ENCODE measurements at places on chromosomes 1 and 21.

DNA sequence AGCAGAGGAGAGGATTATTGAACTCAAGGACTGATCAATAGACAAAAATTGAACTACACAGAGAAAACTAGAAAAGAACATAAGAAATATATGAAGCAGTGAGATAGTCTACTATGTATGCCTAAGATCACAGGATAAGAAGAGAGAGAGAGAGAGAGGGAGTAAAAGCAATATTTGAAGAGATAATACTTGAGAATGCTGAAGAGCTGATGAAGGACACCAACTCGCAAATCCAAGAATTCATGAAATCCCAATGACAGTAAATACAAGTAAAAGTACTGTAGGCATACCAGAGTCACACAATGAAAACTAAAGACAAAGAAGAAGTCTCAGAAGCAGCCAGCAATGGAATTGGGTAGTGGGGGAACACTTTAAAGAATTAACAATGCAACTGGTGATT, 260.1 kb upstream of the SPAG17 start:
- no peak for DNase-seq

DNA sequence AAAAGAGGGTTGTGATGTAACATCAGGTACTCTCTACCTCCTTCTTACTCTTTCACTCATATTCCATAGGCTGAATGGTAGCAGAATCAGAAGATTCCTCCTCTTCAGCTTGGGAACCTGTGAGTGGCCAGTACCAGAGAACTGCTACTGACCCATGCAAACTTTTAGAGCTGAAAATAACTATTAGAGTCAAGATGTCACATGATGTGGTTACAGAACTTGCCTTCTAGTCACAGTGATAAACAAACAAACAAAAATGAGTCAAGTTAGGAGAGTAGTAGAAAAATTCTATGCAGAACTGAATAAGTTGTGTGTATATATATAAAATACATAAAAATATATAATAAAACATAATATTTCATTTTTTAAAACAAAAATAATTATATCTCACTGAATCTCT, 47.6 kb upstream of the RGS1 start:
- DNase-seq, result no peak

- no peak for DNase-seq
Measured at GRCh38 chr1:192565946-192566345, 9.6 kb upstream of the RGS1 start.

DNA sequence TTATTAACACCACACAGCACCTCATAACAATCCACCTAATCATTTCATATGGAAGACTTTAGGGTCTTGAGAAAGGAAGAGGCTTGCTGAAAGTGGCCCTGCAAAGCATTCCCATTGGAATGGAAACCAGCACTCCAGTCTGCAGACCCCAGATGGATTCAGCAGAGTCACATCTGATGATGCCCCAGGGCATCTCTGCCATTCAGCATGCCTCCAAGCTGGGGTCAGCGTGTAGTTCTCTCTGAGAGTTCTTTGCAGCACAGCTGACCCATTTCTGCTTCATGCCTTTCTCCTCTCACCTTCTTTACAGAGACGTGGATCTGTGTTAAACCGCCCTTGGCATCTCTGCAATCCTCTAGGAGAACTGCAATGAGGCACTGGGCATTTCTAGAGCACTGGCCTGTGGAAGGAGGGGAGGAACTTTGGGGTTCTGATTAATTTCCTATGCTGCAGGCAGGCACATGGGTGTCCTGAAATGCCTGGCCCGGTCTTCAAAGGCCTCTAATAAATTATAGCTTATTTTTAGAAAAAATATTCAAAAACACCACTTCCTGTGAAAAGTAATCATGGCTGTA, 2.6 kb upstream of the LUZP1 start:
- DNase-seq, result no peak

DNA sequence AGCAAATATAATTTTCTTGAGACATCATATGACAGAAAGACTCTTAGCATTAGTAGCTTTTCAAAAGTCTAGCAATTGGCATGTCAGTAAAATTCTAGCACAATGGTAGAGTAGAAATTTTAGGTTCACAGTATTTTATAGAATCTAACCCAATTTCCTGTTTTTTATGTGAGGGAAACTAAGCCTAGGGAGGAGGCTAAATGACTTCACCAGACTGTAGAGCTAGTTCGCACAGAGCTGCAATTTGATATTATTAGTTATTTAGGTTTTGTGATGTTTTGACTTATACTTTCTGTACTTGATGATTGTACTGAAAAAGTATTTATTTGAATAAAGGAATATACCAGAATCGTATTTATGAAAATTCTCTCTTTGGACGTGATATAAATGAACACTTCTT, 68.5 kb downstream of the CACHD1 start:
- no peak for DNase-seq

GRCh38 chr1:204263254-204263910, 49.6 kb upstream of the GOLT1A start:
- DNase-seq, result no peak

GRCh38 chr1:161981735-161982506, 41.7 kb downstream of the OLFML2B start:
- DNase-seq, result no peak

- DNase-seq, result no peak
Measured at GRCh38 chr1:231952154-231952553, 325.6 kb downstream of the DISC1 start.

DNA sequence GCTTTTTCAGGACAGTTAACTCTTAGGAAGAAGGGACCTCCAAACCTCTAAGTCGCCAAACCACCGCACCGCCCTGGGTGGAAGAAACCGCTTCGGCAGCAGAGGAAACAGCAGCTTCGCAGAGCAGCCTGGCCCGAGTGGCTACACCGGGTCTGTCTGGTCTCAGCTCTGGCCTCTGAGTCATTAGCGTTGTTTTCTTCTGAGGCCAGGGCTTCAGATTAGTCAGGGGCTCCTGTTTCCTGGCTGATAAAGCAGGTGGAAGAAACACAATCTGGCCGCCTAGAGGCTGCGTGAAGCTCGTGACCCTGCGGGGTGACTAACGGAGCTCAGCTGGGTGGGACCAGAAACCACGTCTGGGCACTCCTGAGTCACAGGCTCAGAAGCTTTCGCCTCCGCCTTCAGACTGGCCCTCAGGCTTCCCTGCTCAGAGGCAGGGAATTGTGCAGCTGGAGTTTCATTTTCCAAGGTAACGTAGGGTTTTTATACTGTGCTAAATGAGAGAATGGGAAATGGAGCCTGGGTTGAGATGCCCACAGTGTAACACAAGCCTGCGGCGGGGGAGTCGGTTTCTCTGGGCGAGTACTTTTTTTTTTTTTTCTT, 44.9 kb downstream of the CHAF1B start:
- DNase-seq, result no peak

- DNase-seq, result no peak
Measured at GRCh38 chr21:42219606-42220137, 732 bp downstream of the ABCG1 start.

GRCh38 chr1:52122384-52122783, 19.5 kb upstream of the ZFYVE9 start:
- no peak for DNase-seq

DNA sequence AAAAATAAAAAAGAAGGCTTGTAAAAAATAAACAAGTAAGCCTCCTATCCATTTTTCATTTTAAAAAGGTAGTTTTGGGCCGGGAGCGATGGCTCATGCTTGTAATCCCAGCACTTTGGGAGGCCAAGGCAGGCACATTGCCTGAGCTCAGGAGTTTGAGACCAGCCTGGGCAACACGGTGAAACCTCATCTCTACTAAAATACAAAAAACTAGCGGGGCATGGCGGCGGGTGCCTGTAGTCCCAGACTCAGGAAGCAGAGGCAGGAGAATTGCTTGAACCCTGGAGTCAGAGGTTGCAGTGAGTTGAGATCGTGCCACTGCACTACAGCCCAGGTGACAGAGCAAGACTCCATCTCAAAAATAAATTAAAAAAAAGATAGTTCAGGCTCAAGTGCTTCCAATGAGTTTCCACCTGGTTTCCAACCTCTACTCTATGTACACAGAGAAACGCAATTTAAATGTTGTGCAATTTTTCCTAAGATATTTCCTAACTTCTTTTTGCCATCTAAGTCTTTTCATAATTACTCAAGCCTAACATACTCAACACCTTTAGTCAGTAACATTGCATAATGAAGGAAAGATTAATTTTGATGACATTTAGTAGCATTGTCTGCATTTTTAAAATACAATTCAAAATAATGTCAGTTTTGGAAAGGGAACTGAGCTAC, 106.3 kb downstream of the KCNT2 start:
- no peak for DNase-seq

DNA sequence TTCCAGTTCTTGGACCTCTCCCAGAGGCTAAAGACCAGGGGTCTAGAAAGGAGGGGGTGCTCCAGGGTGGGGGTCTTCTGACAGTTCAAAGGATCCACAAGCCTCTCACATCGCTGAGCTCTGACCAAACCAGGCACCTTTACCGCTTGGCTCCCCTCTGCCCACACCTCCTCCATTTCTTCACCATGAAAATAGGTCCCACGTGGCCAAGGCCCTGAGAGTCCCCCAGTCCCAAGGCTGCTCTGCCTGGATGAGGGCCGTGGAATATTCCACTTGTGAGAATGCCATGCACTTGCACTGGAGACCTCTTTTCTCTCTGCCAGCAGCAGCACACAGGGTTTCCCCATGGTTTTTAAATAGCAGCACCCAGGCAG, 87.4 kb downstream of the ITPKB start:
- no peak for DNase-seq

DNA sequence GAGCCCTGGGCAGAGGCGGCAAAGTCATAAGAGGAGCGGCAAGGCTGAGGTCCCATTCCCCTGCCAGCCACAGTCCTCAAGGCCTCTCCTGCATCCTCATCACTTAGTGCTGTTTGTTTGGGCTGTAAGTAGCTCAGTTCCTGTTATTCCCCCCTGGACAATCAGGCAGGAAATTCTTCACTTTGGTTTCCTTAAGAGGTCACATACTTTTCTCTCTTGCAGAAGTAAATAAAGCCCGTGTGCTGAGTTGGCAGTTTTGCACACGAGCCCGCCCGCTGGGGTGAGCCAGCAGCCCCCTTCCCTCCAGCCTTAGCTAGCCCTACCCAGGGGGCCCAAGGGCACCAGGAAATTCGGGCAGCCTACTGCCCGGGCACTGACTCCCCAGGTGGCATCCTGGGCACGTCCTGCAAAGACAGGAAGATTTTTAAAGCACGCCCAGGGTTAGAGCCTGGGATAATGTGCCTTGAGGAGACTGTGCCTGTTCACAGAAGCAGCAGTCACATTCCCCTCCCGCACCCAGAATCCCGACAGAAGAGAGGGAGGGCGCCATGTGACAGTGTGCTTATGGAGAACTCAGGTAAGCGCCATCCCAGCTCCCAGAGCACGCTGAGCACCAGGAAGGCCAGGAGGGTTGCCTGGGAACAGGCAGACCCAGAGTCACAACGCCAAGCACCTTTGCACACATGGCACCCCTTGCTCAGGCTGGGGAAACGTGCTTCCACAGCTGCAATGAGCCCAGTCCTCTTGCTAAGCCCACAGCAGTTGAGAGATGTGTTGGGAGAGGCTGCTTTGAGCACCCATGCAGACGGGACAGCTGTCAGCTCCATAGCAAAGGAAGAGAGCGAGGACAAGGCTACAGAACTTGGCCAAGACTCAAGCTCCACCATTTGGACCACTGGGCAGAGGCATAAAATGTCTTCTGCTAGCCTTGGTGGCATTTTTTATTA, 144.5 kb upstream of the TMEM51 start:
- no peak for DNase-seq

DNA sequence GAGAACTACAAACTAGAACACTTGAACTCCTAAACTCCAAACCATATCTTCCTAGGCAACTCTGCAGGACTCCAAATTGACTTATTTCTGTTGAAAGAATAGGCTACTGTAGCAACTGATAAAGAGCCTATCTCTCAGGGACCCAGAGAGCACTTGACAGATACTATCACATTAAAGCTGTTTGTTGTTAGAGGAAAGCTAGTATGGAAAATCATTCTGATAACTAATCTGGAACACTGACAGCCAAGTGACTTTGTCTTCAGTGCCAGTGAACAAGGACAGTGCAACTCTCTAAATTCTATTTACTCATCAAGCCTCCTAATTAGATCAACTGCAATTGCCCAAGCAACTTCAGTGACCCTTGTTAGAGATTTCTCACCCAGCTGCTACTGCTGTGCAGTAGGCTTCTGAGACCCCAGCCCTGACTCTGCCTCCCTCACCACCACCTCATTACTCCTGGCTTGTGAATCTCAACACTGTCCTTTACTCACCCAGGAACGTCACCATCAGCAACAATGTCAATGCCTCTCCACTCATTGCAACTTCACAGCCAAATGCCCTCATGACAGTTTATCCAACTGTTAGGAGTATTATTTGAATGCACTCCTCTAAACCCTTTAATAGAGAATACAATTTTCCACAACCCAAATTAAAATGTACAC, 7.4 kb upstream of the RGS13 start:
- no peak for DNase-seq

GRCh38 chr1:239719642-239720258, 333.4 kb downstream of the CHRM3 start:
- DNase-seq, result no peak

DNA sequence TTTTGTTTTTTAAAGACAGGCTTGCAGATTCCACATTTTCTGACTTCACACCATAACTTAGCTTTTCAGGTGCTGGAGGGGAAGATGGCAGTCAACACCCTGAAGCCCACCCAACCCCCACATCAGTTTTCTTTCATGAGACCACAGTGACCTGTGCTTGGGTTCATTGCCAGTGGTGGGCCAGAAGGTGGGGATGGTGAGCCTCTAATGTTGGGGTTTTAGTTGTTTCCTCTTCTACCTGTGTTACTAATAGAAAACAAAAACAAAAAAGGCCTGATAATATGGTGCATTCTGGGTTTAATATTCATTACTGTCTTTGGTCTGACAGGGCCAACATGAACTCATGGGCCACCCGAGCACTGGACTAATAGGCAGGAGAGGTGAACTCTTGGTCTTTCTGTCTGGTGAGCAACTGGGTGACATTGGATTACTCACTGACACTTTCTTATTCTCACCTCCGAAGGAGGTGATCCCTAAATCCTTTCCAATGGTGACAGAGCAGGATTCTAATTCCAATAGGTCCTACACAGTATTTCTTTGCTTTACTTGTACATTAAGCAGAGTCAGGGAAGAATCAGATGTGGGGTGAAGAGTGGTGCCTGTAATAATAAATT, 132.8 kb downstream of the CLIC6 start:
- no peak for DNase-seq

GRCh38 chr1:203473281-203473680, 2.3 kb upstream of the PRELP start:
- DNase-seq, result no peak

DNA sequence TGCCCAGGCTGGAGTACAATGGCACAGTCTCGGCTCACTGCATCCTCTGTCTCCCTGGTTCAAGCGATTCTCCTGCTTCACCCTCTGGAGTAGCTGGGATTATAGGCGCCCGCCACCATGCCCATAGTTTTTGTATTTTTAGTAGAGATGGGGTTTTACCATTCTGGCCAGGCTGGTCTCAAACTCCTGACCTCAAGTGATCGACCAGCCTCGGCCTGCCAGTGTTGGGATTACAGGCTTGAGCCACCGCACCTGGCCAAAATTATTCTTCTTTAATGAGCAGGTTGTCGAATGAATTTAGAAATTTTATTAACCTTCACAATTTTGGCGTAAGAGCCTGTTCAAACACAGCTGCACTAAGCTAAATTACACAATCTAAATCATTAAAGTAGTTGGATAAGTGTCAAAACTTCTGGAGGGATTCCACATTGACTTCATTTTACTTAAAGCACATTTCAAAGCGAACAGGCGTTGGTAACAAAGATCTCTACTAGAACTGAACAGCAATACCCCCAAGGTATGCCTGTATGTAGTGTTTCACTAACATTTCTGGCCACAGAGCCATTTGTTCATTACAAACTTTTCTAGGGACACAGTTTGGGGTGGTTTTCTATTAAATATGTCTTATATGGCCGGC, 5.2 kb upstream of the CTH start:
- no peak for DNase-seq

GRCh38 chr1:69711190-69711930, 143.6 kb downstream of the LRRC7 start:
- DNase-seq, result no peak

- no peak for DNase-seq
Measured at GRCh38 chr1:39117899-39118450, 86.5 kb upstream of the MACF1 start.

Data from cortex of kidney (tissue), 1 donor.